ENCODE measurements at places on chromosomes 16 and 17. TPM values are rescaled to one million over a fixed set of nuclear protein-coding genes. Genes with fewer than 3 reads are reported as not detected.

Gene PDILT
- total RNA-seq = not detected

DNA sequence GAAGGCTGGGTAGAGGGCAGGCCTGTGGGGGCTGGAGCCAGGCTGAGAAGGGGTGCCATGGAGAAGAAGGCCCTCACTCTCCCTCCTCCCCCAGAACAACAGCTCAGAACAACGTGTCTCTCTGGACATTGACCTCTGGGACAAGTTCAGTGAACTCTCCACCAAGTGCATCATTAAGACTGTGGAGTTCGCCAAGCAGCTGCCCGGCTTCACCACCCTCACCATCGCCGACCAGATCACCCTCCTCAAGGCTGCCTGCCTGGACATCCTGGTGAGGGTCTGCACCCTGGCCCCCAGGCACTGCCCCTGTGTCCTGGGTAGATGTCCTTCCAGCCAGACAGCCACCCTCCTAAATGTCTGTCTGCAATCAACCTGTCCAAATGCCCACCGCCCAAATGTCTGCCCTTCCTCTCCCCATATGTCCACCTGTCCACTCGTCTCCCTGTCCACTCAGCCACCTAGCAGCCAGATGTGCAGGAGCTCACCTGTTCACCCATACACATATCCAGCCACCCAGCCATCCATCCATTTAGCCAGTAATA lies 12.2 kb downstream of the GJD3 start:
- DNase-seq = no peak

Gene SHBG
- total RNA-seq = not detected

Gene ABCC6
- total RNA-seq = 0.41 TPM

DNA sequence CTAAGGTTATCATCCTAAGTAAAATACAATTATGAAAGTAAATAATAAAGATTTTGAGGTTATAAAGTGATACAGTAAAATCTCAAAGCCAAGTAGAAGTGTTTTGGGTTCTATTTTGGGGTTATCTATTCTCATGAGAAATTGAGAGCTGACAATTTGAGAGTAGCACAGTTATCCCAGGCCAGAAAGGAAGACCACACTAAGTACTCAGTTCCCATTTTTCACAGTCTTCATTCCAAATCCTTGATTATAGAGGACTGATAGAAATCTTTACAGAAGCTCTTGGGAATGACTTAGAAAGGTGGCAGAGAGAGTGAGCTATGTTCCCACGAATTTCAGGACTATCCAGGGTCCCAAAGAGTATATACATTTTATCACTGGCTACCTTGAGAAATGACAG lies 4.6 kb downstream of the GFOD2 start:
- no peak for DNase-seq

DNA sequence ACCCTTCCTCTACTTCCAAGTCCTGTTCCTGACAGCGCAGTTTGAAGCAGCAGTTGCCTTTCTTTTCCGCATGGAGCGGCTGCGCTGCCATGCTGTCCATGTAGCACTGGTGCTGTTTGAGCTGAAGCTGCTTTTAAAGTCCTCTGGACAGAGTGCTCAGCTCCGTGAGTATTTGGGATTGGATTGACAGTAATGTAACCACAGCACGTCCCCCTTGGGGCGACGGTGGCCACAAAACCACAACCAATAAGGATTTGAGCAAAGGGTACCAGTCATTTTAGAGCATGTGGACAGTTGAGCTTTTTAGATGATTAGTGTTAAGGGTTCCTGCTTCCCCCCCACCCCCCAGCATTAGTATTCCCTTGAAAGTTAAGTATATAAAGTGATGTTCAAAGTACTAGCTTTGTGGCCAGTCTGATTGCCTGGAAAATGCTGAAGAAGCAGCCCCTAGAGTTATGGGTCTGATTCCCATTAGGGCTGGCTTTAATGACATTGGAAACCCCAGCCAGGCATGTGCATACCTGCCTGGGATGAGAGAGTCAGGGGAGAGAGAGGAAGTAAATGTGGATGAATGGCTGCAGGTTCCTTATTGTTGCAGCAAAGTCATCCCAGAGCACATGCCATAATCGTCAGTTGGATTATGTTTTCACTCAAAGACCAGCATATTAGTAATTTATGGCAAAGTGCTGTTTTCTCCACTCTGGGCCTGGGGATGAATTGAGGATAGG lies 31.6 kb upstream of the SLC12A3 start:
- no peak for DNase-seq
